H54 (cell line): ENCODE measurements at places on chromosomes 12 and 14.

DNA sequence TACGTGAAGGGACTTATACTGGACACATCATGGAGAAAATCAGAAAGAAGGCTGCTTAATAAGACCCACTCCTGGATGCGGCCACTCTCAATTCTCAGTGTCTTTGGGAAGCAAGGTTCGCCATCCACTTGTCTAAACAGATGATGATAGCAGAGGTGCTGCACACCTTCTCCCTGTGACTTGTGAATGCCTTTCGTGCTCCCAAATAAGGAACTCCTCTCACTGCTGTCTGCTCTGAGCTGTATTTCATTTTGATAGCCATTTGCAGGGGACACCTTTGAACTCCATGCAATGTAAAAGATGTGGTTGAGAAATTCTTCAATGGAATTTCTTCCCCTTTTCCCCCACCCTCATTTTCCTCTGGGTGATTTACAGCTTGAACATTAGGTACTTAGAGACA is 11.6 kb downstream of the RMST start:
- DNase-seq: no peak

DNA sequence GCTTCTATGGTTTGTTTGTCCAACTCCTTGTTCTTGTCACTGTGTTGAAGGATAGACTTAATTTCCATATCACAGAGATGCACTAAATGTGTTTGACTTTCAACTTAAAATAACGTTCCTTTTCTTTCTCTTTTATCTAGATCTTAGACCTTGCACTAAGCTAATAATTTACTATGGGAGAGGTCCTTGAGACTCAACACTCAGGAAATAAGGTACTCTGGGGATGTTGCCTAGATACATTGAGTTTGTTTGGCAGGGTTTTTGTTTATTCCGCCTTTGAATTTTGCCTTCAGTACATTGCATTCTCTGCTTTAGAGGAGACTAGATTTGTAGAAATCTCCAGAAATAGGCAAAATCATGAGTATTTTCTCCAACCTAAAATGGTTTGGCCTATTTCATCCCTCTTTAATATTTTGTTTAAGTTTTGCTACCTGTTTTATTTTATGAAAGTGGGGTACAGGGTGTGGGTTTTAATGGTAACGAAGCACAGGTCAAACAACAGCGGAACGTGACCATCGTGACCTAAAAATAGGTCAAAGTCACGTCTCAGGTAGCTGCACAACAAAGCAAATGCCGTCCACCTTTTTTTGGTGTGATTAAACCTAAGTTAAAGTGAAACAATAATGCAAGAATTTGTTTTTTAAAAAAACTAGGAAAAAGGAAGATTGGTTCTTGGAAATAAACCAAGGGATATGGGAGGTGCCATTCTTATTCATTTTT is 115.3 kb upstream of the CPSF6 start:
- DNase-seq: no peak

DNA sequence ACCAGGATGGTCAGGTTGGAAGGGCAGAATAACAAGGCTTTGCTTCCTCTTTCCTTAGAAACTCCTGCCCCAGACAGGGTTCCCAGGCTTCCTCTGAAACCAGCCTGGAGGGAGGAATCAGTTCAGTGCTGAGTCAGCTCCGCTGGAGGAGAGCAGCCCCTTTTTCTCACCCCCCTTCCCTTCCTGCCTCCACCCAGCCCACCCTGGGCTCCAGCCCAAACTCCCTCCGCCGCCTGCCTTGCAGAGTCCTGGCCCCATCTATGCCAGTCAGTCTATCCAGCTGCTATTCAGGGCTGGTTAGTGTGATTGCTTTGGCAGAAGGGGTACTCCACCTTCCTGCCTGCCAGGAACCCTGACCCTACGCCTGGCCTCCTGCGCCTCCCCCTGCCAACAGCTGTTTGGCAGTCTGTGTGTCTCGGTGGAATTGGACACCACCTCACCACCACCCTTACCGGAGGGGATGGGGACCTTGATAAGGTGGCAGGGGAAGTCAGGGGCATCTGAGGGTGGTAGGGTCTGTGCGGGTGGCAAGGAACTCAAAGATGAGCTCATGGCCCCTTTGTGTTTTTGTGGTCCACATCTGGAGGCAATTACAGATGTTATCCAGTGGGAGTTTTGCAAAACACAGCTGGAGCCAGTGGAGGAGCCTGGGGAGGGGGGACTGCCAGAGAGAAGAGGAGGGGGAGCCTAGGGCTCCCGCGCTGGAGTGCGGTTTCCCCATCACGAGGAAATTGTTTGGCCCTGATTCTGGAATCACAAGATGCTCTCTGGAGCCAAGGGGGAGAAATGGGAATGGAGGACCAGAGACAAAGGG is 12.2 kb downstream of the MMP14 start:
- no peak for DNase-seq

- peak; percentile 80 for DNase-seq
These were observed at the start of gene CDK2 for GRCh38 chr12:55966408-55967281. Gene CDK2, plus strand, starts transcription at chr12:55966830. Its CDS starts 179 bp downstream, at chr12:55967009.

- DNase-seq: no peak
These were observed 442.4 kb upstream of the GARIN6 start for GRCh38 chr12:99205111-99205510.

GRCh38 chr12:49934505-49934904 is 16.0 kb upstream of the AQP2 start:
- DNase-seq: no peak

- no peak for DNase-seq
These were observed 49.7 kb downstream of the CYP46A1 start for GRCh38 chr14:99733540-99734405.

- DNase-seq: no peak
These were observed 77.0 kb upstream of the FOXN3 start for GRCh38 chr14:89493877-89494634.

- no peak for DNase-seq
These were observed 36.9 kb downstream of the PSEN1 start for GRCh38 chr14:73173092-73173735.

DNA sequence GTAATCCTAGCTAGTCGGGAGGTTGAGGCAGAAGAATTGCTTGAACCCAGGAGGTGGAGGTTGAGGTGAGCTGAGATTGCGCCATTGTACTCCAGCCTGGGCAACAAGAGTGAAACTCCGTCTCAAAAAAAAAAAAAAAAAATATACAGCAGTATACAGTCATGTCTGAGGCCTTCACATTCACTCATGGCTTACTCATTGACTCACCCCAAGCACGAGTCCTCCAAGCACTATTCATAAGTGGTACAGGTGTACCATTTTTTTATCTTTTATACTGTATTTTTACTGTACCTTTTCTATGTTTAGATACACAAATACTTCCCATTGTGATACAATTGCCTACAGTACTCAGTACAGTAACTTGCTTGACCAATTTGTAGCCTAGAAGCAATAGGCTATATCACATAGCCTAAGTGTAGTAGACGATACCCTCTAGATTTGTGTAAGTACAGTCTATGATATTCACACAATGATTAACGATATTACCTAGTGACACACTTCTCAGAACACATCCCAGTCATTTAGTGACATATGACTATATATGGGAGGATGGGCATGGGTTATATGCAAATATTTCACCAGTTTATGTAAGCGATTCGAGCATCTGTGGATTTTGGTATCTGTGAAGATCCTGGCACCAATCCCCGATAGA is 12.2 kb downstream of the LLPH start:
- peak; percentile 9 for DNase-seq
